ENCODE measurements at places on chromosomes 4 and X.

DNA sequence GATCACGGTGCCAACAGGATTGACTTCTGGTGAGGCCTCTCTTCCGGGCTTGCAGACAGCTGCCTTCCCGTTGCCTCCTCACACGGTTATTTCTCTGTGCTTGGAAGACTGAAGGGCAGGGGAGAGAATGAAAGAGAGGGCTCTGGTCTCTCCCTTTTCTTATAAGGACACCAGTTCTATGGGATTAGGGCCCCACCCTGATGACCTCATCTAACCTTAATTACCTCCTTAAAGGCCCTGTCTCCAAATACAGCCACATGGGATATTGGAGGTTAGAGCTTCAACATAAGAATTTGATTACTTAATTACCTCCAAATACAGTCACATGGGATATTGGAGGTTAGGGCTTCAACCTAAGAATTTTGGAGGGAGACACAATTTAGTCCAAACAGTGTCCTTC lies 46.5 kb downstream of the EVC start:
- no peak for DNase-seq

- peak; percentile 29 for DNase-seq
Measured at GRCh38 chr4:7581477-7581876, 146.7 kb upstream of the PSAPL1 start.

DNA sequence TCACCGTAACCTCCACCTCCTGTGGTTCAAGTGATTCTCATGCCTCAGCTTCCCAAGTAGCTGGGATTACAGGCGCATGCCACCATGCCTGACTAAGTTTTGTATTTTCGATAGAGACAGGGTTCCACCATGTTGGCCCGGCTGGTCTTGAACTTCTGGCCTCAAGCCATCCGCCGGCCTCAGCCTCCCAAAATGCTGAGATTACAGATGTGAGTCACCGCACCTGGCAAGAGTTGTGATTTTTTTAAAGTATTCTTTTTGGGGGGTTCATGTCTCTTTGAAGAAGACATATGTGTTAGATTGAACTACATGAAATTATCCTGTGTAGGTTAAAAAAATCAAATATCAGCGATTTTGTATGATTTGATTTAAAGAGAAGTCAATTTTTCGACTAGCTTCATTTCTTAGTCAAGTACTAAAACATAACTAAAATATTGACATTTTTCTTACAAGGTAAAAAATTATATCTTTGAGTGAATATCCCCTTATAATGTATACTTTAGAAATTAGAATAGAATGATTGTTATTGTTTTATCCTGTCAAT lies 60.3 kb upstream of the ANTXR2 start:
- no peak for DNase-seq

GRCh38 chr4:3322059-3322550 lies 29.3 kb downstream of the RGS12 start:
- no peak for DNase-seq

GRCh38 chrX:74465424-74465823 lies 44.1 kb downstream of the SLC16A2 start:
- no peak for DNase-seq

- no peak for DNase-seq
Measured at GRCh38 chr4:169658196-169658595, 37.8 kb downstream of the CLCN3 start.

GRCh38 chr4:122602277-122603142 lies 18.4 kb downstream of the IL21 start:
- DNase-seq, result no peak

DNA sequence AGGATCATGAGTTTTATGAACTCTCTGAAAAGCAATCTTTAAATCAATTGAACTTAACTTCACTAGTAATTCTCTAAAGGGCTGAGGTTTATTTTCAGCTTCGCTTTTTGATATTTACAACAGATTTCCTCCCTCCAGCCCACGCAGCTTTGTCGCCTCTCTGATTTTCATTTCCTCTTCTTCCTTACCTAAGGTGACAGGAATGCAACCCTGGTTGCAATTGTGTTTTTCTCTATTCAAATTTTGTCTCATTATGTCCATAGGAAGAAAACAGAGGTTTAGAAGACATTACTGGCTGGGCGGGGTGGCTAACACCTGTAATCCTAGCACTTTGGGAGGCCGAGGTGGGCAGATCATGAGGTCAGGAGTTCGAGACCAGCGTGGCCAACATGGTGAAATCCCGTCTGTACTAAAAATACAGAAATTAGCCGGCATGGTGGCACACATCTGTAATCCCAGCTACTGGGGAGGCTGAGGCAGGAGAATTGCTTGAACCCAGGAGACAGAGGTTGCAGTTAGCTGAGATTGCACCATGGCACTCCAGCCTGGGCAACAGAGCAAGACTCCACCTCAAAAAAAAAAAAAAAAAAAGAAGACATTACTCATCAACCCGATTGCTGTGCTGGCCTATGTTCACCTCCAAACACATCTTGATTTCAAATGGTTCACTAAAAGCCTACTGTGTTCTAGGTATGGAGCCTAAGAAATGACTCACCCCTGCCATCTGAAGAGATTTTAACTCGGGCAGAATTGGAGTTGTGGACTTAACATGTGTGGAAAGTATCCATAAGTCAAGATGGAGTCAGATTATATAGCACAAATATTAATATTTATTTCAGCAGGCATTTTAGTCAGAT lies 36.8 kb downstream of the VSIG4 start:
- DNase-seq, result no peak

- no peak for DNase-seq
Measured at GRCh38 chr4:77804471-77804870, 14.7 kb downstream of the CNOT6L start.

DNA sequence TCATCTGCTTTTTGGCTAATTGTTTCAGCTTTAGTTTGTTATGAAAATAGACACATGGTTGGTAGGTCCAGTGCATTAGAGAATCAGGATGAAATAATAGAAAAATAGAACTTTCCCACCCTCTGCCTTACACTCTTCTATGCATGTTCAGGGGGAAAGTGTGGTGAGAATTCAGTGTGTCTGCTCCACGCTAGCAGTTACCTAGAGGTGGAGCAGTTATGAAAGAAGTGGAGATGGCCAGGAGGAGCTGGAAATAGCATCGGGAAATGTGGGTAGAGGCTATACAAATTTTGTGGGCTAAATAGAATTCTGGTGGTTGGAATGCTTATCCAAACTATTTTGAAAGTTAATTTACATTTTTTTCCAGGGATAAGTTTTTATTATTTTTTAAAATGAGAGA lies 91.4 kb upstream of the MAD2L1 start:
- no peak for DNase-seq

DNA sequence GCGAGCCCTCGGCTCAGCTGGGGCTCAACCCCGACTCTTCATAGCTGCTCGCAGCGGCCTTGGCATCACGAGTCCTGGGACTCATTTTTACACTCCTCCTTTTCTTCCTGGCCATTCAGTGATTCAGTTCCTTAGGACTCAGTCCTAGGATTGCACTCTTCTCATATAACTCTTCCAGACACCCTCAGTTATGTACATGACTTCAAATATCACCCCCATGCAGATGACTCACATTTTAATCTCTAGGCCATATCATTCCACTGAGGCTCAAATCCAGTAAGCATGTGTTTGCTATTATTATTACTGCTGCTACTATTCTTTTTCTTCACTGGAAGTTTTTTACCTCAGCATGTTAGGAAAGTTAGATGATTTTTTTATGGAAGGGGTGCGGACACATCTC lies 14.4 kb downstream of the ITGB1BP2 start:
- DNase-seq, result no peak

GRCh38 chr4:41514766-41515481 lies 23.0 kb upstream of the LIMCH1 start:
- DNase-seq, result no peak

- no peak for DNase-seq
Measured at GRCh38 chr4:81207828-81208227, 7.2 kb downstream of the PRKG2 start.

GRCh38 chrX:11438767-11439166 lies 145.6 kb downstream of the AMELX start:
- no peak for DNase-seq

GRCh38 chr4:71261001-71261400 lies 77.8 kb upstream of the SLC4A4 start:
- DNase-seq, result no peak

DNA sequence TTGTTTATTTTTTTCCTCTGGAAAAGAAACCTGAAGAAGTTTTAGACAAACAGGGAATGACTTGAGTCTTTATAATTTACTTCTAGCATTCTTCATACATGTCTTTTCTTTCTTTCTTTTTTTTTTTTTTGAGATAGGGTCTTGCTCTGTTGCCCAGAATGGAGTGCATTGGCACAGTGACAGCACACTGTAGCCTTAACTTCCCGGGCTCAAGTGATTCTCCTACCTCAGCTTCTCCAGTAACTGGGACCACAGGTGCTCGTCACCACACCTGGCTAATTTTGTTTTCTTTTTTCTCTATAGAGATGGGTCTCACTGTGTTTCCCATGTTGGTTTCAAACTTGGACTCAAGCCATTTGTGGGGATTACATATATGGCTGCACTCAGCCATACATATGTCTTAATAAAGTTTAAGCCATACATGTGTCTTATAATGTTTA lies 71.8 kb downstream of the RAPGEF2 start:
- no peak for DNase-seq

DNA sequence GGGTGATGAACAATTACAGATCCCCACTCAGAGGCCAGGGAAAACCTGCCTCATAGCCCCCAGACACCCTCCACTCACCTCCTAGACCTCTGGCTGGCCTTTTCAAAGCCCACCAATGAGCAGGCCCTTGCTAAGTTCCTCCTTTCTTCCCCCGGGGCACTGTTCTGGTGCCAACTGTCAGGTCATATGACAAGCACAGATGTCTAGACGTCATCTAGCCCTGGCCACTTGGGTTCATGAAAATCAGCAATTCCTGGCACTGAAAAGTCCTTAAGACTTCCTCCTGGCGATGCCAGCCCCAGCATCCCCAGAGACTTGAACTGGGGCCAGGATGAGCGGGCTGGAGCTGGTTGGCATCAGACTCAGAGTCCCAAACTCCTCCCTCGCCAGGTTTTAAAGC lies 115.6 kb upstream of the NALF2 start:
- DNase-seq, result no peak

- DNase-seq, result no peak
Measured at GRCh38 chrX:66014084-66014483, 25.8 kb downstream of the VSIG4 start.

GRCh38 chr4:52824603-52825459 lies 37.3 kb upstream of the RASL11B start:
- DNase-seq, result no peak

DNA sequence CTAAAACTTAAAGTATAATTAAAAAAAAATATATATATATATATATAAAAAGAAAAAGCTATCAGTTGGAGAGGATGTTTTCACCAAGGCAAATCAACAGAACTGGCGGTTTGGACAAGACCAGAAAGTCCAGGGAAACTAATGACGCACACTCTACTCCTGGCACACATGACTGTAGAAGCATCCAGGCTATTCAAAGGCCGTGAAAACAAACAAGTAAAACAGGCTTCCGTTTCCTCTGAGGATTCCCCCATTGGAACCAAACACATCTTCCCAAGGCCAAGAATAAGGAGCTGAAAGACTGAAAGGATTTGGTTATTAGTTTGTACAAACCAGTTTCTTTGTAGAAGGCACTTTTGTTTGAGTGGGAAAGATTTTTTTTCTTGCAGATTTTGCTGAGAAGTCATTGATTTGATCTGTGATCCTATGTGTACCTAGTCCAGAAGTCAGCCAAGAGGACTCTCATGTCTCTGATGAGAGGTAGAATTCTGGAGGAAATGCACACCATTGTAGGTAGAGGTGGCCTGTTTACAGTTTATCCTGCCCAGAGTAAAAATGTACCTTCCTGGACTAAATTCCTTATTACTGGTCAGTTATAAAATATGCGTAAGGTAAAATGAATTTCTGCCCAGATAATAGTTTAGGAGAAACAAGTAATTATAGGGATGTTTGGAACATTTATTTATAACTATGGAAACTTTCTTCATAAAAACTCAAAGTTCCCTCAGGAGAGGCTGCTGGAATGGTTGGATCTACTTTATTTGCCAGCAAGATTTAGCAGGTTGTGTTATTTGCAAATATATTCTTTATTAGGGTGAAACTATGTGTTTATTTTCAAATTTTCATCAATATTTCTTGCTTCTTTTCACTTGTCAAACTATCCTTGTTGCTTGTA lies 66.5 kb downstream of the DMP1 start:
- no peak for DNase-seq

- DNase-seq, result no peak
Measured at GRCh38 chr4:3526456-3526855, 5.8 kb downstream of the LRPAP1 start.

- DNase-seq, result no peak
Measured at GRCh38 chrX:128464116-128464515, 411.9 kb upstream of the ACTRT1 start.

- DNase-seq, result peak; percentile 77
Measured at GRCh38 chrX:153818571-153819383, 11.6 kb downstream of the PDZD4 start.

- no peak for DNase-seq
Measured at GRCh38 chrX:32798990-32799389, 412.4 kb downstream of the DMD start.

DNA sequence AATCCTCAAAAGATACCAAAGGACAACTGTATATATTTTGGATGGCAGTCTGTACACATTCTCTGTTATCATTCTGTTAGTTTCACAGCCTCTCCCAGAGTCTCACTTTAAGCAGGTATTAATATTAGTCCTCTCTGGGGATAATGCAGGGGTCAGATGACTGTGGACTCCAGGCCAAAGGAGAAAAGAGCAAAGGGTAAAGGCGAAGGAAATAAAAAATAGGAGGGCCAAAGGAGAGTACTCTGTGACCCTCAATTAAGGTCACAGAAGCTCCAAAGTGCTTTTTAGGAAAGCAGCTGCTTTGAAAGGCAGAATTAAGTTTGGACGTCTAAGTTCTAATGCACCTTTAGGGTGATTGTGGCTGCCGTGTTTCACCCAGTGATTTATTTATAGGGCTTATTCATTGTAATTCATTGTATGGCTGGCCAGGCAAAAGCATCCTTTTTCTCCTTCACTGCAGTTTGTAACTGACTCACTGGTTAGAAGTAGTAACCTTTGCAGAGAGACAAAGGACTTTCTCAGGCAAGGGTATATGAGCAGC lies 7.8 kb downstream of the MSMO1 start:
- DNase-seq, result no peak

DNA sequence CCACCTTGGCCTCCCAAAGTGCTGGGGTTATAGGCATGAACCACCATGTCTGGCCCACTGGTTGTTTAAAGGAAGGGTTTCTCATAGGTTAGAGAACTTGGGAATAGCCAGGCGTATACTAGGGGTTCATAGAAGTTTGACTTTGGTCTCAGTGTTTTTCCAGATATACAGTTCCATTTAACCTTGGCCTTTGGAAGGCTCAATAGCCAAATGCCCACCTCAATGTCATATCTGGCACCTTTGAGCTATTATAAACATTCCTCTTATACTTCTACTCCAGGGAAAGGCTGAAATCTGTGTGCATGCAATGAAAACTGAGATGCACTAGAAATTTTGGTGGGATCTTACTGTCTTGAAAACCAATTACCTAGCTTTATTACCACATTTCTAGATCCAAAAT lies 47.5 kb upstream of the PROM1 start:
- DNase-seq, result no peak

- no peak for DNase-seq
Measured at GRCh38 chr4:148245015-148245414, 197.2 kb downstream of the NR3C2 start.
